ENCODE measurements at places on chromosomes 2 and 18. TPM values are rescaled to one million over a fixed set of nuclear protein-coding genes. Genes with fewer than 3 reads are reported as not detected.

DNA sequence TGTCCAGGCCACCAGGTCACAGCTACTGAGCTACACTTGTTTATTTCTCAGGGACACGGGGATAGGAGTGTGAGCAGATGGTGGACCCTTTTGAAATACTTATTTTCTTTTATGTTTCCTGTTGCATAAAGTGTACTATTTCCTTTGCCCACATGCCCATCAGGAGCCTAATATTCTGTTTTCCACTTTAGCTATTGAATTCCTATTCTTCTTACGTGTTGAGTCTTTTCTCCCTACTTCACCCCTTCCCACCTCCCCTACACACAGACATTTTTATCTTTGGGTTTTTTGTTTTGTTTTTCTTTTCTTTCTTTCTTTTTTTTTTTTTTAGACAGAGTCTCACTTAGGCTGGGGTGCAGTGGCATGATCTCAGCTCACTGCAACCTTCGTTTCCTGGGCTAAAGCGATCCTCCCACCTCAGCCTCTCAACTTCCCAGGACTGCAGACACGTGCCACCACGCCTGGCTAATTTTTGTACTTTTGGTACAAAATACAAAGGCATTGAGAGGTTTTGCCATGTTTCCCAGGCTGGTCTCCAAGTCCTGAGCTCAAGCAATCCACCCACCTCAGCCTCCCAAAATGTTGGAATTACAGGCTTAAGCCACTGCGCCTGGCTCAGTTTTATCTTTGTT, 5.2 kb upstream of the GPR55 start:
- no peak for DNase-seq
- no peak overlapping the region for H3K27ac ChIP-seq

GRCh38 chr2:69298261-69298660, 88.8 kb downstream of the GFPT1 start:
- H3K4me3 ChIP-seq = no peak overlapping the region
- H3K4me1 ChIP-seq = no peaks in the 10 kb centered on the region
- H3K27me3 ChIP-seq = no peaks in the 10 kb centered on the region
- no peaks in the 10 kb centered on the region for H3K36me3 ChIP-seq

DNA sequence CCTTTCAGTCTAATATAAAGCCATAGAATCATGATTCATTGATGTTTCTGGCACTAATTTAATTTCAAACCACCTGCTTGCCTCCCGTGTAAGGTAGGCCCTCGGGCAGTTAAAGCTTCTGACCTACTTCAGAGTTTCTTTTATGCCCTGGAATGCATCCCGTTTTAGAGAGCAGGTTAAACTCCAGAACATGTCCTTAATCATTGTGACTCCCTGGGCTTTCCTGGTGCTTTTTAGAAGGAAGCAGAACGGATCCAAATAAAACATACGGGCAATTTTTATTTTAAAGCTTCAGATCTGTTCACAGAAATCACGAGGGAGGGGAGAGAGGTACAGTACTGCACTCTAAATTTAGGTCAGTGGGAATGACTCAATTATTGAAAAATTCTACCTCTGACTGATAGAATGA, 134.8 kb downstream of the GCA start:
- no peaks in the 10 kb centered on the region for H3K36me3 ChIP-seq
- no peaks in the 10 kb centered on the region for H3K27me3 ChIP-seq
- H3K27ac ChIP-seq = no peak overlapping the region
- DNase-seq = no peak
- no peak overlapping the region for H3K4me3 ChIP-seq
- no peaks in the 10 kb centered on the region for H3K4me1 ChIP-seq

- H3K4me1 ChIP-seq = no peaks in the 10 kb centered on the region
- H3K27ac ChIP-seq = no peak overlapping the region
- H3K4me3 ChIP-seq = no peak overlapping the region
- H3K27me3 ChIP-seq = no peaks in the 10 kb centered on the region
- H3K36me3 ChIP-seq = peaks cover under 1% of the 10 kb centered on the region
- no peak for DNase-seq
These were observed 36.0 kb upstream of the TTC27 start for GRCh38 chr2:32591669-32592463.

GRCh38 chr2:239696559-239697207, 295.9 kb upstream of the HDAC4 start:
- H3K27ac ChIP-seq = no peak overlapping the region
- DNase-seq = peak; percentile 9
- no peaks in the 10 kb centered on the region for H3K4me1 ChIP-seq
- no peaks in the 10 kb centered on the region for H3K27me3 ChIP-seq
- no peak overlapping the region for H3K4me3 ChIP-seq
- no peaks in the 10 kb centered on the region for H3K36me3 ChIP-seq

DNA sequence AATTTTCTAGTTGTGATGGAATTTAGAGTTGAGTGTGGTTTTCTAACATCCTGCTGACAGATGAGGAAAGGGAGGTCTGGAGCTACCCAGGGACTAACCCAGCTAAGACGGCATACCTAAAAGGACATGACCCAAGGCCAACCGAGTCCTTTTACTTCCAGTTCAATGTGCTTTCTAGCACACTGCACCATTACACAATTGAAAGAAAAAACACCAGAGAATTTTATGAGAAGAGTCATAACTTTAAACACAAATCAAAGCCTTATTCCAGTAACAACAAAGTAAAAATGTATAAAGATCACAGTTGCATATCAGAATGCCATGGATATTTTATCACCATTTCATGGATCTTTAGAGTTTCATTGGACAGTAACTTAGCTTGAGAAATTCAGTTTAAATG, 480.3 kb downstream of the MEIS1 start:
- H3K36me3 ChIP-seq = no peaks in the 10 kb centered on the region
- no peaks in the 10 kb centered on the region for H3K4me1 ChIP-seq
- H3K4me3 ChIP-seq = no peak overlapping the region
- no peaks in the 10 kb centered on the region for H3K27me3 ChIP-seq
- H3K27ac ChIP-seq = no peak overlapping the region

GRCh38 chr18:75341897-75342296, 85.6 kb downstream of the SMIM21 start:
- no peaks in the 10 kb centered on the region for H3K27me3 ChIP-seq
- no peak for DNase-seq
- no peak overlapping the region for H3K27ac ChIP-seq
- H3K36me3 ChIP-seq = no peaks in the 10 kb centered on the region

- no peak overlapping the region for H3K27ac ChIP-seq
- no peaks in the 10 kb centered on the region for H3K36me3 ChIP-seq
- no peaks in the 10 kb centered on the region for H3K4me1 ChIP-seq
- H3K4me3 ChIP-seq = no peak overlapping the region
These were observed 685.2 kb downstream of the IRS1 start for GRCh38 chr2:226114436-226114835.

DNA sequence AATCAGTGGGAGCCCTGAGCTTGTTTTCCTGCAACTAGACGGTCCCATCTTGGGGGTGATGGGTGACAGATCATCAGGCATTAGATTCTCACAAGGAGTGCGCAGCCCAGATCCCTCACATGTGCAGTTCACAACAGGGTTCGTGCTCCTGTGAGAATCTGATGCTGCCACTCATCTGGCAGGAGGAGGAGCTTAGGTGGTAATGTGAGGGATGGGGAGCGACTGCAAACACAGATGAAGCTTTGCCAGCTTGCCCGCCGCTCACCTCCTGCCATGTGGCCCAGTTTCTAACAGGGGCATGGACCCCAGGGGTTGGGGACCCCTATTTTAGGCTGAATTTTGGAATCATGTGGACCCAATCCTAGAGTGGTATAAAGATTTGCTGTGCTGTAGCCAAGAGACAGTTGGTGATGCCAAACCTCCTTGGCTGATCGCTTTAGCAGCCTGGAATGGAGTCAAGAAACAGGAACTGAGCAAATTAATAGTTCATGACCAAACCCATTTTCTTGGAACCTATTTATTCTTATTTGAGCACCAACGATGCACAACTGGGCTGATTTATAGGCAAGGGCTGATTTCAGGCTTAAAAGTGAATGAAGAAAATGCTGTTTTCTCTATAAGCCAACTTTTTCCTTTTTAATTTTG, 25.7 kb downstream of the LPIN1 start:
- H3K36me3 ChIP-seq = no peaks in the 10 kb centered on the region
- no peak overlapping the region for H3K27ac ChIP-seq
- no peak for DNase-seq
- no peak overlapping the region for H3K4me3 ChIP-seq
- H3K4me1 ChIP-seq = no peaks in the 10 kb centered on the region

DNA sequence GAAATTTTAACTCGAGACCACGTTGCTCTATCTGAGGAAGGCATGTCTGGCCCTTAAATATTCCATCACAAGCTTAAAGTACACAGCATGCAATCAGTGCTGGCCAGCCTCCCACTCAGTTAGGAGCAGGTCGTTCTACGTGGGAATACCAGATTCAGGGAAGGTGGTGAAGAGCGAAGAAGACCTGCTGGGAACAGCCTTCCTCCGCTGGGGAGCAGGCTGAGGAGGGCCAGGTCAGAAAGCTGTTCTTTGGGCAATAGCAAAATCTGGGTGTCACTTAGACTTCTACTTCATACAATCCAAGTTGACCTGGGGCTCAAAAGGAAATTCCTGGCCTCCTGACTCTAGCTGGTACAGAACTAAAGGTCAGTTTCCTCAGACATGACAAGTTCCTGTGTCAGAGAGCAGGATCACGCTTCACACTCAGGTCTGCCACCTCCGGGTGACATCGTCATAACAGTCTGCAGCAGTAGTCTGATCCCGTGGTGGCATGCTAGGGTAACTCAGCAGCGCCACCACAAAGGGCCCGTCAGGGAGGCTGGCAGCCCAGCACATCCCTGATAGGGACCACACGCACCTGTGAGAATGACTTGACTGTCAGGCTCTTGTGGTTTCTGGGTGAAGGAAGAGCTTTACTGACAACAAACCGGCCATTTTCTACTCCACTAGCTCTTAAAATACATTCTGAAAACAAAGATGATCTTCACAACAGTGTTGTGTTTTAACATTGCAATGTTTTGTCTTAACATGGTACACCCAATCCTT, 35.2 kb upstream of the NAPG start:
- no peak overlapping the region for H3K27ac ChIP-seq
- no peak overlapping the region for H3K4me3 ChIP-seq
- DNase-seq = peak; percentile 84
- H3K27me3 ChIP-seq = no peaks in the 10 kb centered on the region
- no peaks in the 10 kb centered on the region for H3K36me3 ChIP-seq
- H3K4me1 ChIP-seq = no peaks in the 10 kb centered on the region

GRCh38 chr2:168244318-168244717, 3.1 kb downstream of the STK39 start:
- DNase-seq = peak; percentile 68
- H3K4me1 ChIP-seq = peaks cover 6% of the 10 kb centered on the region
- H3K4me3 ChIP-seq = peak overlapping the region; percentile 96
- H3K27ac ChIP-seq = no peak overlapping the region
- no peaks in the 10 kb centered on the region for H3K36me3 ChIP-seq
- H3K27me3 ChIP-seq = no peaks in the 10 kb centered on the region

Gene ZNF519
- total RNA-seq = 1.9 TPM

Gene SPR
- 57.4 TPM for total RNA-seq

Gene HOXD12
- not detected for total RNA-seq

Gene UBE2E3
- total RNA-seq = 83.5 TPM

Gene VIT
- 4.3 TPM for total RNA-seq

Gene ZFAND2B
- total RNA-seq = 114 TPM

Gene REG3A
- 834 TPM for total RNA-seq
